ENCODE measurements at places on chromosomes 16 and 17.
A peak's percentile ranks its signal among the peaks of the same experiment; 100 is the strongest.

GRCh38 chr16:17050468-17050867 is 420.3 kb downstream of the XYLT1 start:
- DNase-seq, result no peak

- DNase-seq, result no peak
Measured at GRCh38 chr17:36849871-36850348, 87.4 kb upstream of the LHX1 start.

DNA sequence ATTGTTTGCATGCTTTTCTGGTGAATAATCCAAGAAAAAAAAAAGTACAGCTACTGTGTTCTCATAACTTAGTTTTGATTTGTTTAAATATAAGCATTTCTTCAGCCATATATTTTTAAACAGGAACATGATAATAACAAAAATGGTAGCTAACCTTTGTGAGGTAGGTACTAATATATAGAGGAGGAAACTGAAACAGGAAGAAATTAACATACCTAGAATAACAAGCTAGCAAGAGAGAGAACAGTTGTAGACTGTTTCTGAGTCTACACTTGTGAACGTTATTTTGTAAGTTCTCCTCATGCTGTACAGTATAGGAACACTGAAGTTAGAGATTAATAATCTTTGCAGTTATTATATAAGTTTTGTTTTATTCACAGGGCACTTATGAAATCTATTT is 49.3 kb downstream of the NSRP1 start:
- no peak for DNase-seq

DNA sequence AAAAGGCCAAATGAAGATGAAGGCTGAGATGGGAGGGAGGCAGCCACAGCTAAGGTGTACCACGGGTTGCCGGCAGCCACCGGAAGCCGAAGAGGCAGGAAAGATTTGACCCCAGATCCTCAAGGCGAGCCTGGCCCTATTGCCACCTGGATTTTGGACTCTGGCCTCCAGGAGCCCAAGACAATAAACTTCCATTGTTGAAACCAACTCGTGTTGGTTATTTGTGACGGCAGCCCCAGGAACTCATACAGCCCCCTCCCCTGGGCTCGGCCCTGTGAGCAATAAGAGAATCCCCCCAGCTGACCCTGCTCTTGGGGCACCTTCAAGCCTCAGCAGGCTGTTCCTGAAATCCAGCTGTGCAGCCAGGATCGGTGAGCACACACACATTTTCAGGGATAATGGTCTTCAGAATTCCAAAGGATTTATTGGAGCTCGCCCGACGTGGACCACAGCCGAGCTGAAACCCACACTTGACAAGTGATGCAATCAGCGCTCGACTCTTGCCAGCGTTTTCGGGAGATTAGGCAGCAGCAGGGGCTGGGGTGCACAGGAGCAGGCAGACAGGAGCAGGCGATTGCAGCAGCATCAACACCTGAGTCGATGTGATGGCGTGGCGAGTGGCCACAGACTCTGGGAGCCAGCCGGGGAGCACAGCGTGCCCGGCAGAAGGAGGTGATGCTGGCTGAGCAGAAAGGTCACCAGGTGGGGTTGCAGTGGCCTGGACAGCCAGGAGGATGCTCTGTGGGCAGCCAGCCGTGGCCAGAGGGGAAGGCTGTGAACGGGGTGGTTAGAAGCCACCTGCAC is 22.4 kb upstream of the CBX4 start:
- DNase-seq, result no peak

DNA sequence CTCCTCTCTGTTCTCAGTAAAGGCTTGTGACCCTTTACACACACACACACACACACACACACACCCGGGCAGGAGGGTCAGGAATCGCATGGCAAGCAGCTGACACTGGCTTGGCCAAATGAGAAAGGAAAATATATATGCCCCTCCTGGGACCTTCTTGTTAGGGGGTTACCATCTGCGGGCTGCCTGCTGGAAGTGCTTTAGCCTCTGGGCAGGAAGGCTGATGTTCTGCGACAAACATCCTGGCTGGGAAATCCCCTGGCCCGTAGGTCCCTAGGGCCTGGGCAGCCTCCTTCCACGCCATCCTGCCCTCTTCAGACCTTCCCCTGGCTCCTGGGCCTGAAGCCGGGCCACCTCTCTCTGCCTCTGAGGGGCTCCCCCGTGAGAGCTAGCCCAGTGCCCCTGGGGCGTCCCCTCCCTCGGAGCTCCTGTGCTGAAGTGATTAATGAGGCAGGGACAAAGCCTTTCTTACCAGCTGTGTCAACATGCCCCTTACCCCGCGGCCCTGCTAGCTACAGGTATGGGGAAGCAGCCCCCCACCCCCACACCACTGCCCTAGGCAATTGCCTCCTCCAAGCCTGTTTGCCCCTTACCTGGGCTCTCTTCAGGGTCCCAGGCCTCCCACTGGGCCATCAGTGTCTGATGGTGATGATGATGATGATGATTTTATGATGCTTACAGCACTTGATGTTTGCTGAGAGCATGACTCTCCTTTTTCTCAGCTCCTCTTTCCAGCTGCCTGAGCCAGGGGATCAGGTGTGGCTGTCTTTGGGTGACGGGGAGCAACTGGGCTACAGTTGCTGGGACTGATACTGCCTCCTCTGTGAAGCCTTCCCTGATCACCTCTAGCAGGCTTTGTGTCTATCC is 32.8 kb upstream of the ETV4 start:
- DNase-seq, result peak; percentile 84

GRCh38 chr17:50354198-50354597 is 8.3 kb downstream of the XYLT2 start:
- no peak for DNase-seq

- no peak for DNase-seq
Measured at GRCh38 chr17:38558728-38559050, 47.1 kb downstream of the SRCIN1 start.

GRCh38 chr17:75032720-75033280 is 14.0 kb downstream of the ATP5PD start:
- DNase-seq, result peak; percentile 53

DNA sequence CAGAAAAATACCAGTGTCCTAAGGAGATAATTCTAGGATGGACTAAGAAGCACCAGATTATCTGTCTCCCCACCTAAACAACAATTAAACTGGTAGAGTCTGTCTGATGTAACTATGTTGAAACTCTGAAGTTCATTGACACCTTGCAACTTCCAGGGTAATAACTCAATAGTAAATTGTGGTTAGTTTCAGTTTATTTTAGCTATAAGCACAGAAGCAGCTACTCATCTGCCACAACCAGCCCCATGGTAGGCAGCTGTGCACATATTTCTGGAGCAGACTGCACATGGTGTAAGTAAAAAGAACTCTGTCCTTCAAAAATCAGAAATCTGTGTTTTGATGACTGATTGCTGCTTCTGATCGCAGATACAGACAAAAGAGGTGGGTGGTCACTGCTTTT is 852.1 kb downstream of the CDH11 start:
- DNase-seq, result no peak

GRCh38 chr16:84434800-84435199 is 66.5 kb downstream of the ATP2C2 start:
- no peak for DNase-seq

- no peak for DNase-seq
Measured at GRCh38 chr17:11940904-11941303, 56.4 kb downstream of the ZNF18 start.

- DNase-seq, result no peak
Measured at GRCh38 chr16:83817022-83817421, 9.2 kb downstream of the HSBP1 start.

Measured in NCI-H1092 treated with DMSO at 0.1 percent for 48 hours (cell line).